A375 (cell line): ENCODE measurements at places on chromosomes 16 and 17. TPM values are rescaled to one million over a fixed set of nuclear protein-coding genes. Genes with fewer than 3 reads are reported as not detected.

Gene FAM171A2
- 2.4 and 2.5 TPM in 2 replicates for total RNA-seq

Gene ABHD15
- total RNA-seq = 5.8 and 6.2 TPM in 2 replicates

Gene EME1
- 27.2 and 31.6 TPM in 2 replicates for total RNA-seq

Gene WNT9B
- total RNA-seq = not detected in 2 replicates

Gene WDR45B
- total RNA-seq = 54.2 and 61.5 TPM in 2 replicates

Gene SLC13A2
- not detected in 2 replicates for total RNA-seq

Gene LDHD
- 0.98 and 1.8 TPM in 2 replicates for total RNA-seq

Gene ACSM5
- total RNA-seq = 0.34 and 0.40 TPM in 2 replicates

Gene RDM1
- total RNA-seq = 3.1 and 4.3 TPM in 2 replicates

Gene HSD11B2
- 1.1 TPM in 1 of 2 replicates, not detected in the other for total RNA-seq

Gene NPIPA3
- total RNA-seq = 3.7 and 4.7 TPM in 2 replicates

Gene CSH2
- not detected in 2 replicates for total RNA-seq

Gene NME3
- total RNA-seq = 89.3 and 122 TPM in 2 replicates

Gene SLC52A1
- total RNA-seq = not detected in 2 replicates

Gene PLLP
- total RNA-seq = not detected in 2 replicates
